Lung (tissue), 17 donors: ENCODE measurements at places on chromosomes 11 and 22. TPM values are rescaled to one million over a fixed set of nuclear protein-coding genes. Genes with fewer than 3 reads are reported as not detected.

DNA sequence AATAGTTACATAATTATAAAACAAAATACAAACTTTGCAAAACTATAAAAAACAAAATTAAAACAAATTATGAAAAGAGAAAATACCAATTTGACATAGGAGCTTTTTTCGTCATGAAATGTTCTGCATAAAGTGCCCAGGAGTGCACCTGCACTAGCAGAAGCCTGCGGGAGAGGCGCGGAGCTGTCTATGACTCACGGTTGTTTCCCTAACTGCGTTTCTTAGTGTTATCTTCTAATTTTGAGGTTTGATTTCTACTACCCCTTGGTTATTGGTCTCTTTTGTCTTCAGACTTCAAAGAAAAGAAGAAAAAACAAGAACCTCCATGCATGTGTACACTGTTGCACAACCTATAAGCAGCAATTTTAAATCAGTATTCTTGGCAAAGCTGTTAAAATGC lies 740.9 kb upstream of the LRRC4C start:
- DNase-seq, result no peak
- no peak overlapping the region for H3K27ac ChIP-seq
- H3K36me3 ChIP-seq, result no peaks in the 10 kb centered on the region

GRCh38 chr11:85539029-85539689 lies 88.0 kb downstream of the DLG2 start:
- no peak for DNase-seq
- no peaks in the 10 kb centered on the region for H3K27me3 ChIP-seq
- H3K4me1 ChIP-seq, result no peaks in the 10 kb centered on the region

GRCh38 chr11:36417154-36417553 lies 92.9 kb downstream of the TRAF6 start:
- H3K27me3 ChIP-seq, result no peaks in the 10 kb centered on the region
- H3K27ac ChIP-seq, result no peak overlapping the region
- DNase-seq, result no peak

DNA sequence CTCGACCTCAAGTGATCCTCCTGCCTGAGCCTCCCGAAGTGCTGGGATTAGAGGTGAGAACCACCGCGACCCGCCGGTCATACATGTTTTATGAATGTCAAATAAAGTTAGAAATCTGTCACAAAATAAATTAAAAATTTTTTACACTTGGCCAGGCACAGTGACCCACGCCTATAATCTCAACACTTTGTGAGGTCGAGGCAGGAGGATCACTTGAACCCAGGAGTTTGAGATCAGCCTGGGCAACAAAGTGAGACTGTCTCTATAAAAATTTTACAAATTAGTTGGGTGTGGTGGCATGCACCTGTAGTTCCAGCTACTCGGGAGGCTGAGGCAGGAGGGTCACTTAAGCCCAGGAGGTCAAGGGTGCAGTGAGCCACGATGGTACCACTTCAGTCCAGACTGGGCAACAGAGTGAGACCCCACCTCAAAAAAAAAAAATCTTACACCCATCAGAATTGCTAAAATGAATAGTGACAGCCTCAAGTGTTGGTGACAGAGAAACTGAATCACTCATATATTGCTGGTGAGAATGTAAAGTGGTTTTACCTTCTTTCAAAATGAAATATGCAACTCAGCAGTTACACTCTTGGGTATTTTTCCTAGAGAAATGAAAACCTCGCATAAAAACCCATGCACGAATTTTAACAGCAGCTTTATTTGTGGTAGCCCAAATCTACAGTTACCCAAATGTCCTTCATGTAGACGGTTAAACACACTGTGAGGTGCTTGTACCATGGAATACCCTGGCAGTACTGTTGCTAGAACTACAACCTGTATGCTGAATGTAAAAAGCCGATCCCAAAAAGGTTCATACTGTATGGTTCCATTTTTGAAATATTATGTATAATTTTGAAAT lies 55.4 kb downstream of the MED15 start:
- H3K27me3 ChIP-seq, result no peaks in the 10 kb centered on the region
- H3K4me3 ChIP-seq, result no peak overlapping the region
- no peak overlapping the region for H3K27ac ChIP-seq
- DNase-seq, result no peak
- H3K36me3 ChIP-seq, result peaks cover 39% of the 10 kb centered on the region
- peaks cover 6% of the 10 kb centered on the region for H3K4me1 ChIP-seq

GRCh38 chr11:119572481-119573424 lies 149.8 kb upstream of the THY1 start:
- H3K4me1 ChIP-seq, result no peaks in the 10 kb centered on the region
- no peak for DNase-seq
- H3K4me3 ChIP-seq, result no peak overlapping the region
- H3K36me3 ChIP-seq, result no peaks in the 10 kb centered on the region
- peaks cover 3% of the 10 kb centered on the region for H3K27me3 ChIP-seq
- no peak overlapping the region for H3K27ac ChIP-seq

- DNase-seq, result peak; percentile 2
- H3K27me3 ChIP-seq, result no peaks in the 10 kb centered on the region
- H3K27ac ChIP-seq, result no peak overlapping the region
These were observed 81.1 kb downstream of the BDNF start for GRCh38 chr11:27619039-27619574.

- no peak for DNase-seq
- no peaks in the 10 kb centered on the region for H3K36me3 ChIP-seq
These were observed 27.2 kb downstream of the OR2AT4 start for GRCh38 chr11:75069473-75069872.

GRCh38 chr11:44139565-44140330 lies 44.3 kb downstream of the EXT2 start:
- peaks cover 17% of the 10 kb centered on the region for H3K36me3 ChIP-seq
- H3K27ac ChIP-seq, result no peak overlapping the region
- no peaks in the 10 kb centered on the region for H3K27me3 ChIP-seq
- peak; percentile 17 for DNase-seq
- H3K4me3 ChIP-seq, result no peak overlapping the region
- H3K4me1 ChIP-seq, result peaks cover 7% of the 10 kb centered on the region

DNA sequence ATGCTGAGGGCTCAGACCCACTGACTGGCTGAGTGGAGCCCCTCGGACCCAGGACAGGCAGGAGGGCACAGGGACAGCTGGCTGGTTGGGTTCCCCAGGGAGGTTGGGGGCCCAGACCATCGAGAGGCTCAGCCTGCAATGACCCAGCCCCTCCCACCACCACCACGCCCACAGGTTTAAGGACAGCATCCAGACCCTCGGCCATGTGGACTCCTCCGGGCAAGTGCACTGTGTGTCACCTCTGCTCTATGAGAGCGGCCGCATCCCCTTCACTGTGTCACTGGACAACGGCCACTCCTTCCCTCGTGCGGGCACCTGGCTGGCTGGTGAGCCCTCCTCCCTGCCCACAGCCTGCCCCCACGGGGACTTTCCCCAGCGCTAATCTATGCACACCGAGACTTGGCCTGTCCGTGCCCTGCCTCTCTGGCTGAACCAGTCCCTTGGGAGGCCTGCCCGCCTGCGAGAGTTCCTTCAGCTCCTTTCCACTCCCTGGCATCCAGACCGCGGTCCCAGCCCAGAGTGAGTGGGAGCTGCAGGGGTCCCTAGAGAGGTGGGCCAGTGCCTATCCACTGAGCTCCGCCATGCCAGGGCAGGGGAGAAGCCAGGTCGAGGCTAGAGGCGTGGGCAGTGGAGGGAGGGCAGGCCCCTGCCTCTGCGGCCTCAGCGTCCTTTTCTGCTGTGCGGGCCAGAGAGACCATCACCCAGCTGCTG lies 2.2 kb downstream of the SUSD2 start:
- H3K27ac ChIP-seq, result peak overlapping the region; percentile 19
- H3K4me3 ChIP-seq, result no peak overlapping the region
- H3K36me3 ChIP-seq, result no peaks in the 10 kb centered on the region
- no peak for DNase-seq
- H3K27me3 ChIP-seq, result no peaks in the 10 kb centered on the region
- no peaks in the 10 kb centered on the region for H3K4me1 ChIP-seq

GRCh38 chr11:28730336-28730735 lies 622.1 kb downstream of the METTL15 start:
- H3K4me1 ChIP-seq, result peaks cover 3% of the 10 kb centered on the region
- DNase-seq, result no peak
- H3K27ac ChIP-seq, result no peak overlapping the region
- H3K4me3 ChIP-seq, result no peak overlapping the region

- peaks cover 5% of the 10 kb centered on the region for H3K4me1 ChIP-seq
- no peaks in the 10 kb centered on the region for H3K27me3 ChIP-seq
- H3K27ac ChIP-seq, result peak overlapping the region; percentile 90
- peak; percentile 63 for DNase-seq
- no peaks in the 10 kb centered on the region for H3K36me3 ChIP-seq
These were observed 159.3 kb upstream of the GRK3 start for GRCh38 chr22:25404928-25405816.

GRCh38 chr22:48837341-48837935 lies 990.2 kb downstream of the BRD1 start:
- H3K4me1 ChIP-seq, result no peaks in the 10 kb centered on the region
- DNase-seq, result no peak
- peaks cover 5% of the 10 kb centered on the region for H3K27me3 ChIP-seq
- H3K27ac ChIP-seq, result no peak overlapping the region
- no peaks in the 10 kb centered on the region for H3K36me3 ChIP-seq

DNA sequence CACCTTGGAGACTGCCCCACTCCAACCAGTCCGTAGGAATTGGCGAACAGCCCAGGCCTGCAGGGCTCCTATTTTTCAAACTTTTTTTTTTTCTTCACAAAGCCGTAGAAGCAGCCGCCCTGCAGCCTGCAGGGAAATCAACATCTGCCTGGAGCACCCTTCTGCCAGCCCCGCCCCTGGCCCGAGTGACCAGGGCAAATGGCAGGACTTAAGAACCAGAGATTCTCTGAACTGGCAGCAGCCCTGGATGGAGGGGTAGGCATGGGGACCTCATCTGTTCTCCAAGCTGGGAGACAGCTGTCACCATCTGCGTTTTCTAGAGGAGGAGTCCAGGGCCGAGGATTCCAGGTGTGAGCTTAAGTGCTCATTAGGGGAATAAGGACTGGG lies 5.6 kb downstream of the SCN2B start:
- no peak overlapping the region for H3K27ac ChIP-seq
- no peak for DNase-seq
- H3K36me3 ChIP-seq, result no peaks in the 10 kb centered on the region
- no peaks in the 10 kb centered on the region for H3K27me3 ChIP-seq

- no peak overlapping the region for H3K4me3 ChIP-seq
- DNase-seq, result no peak
- no peaks in the 10 kb centered on the region for H3K27me3 ChIP-seq
- H3K4me1 ChIP-seq, result no peaks in the 10 kb centered on the region
These were observed 2.0 kb downstream of the NTM start for GRCh38 chr11:131372234-131372962.

- no peak for DNase-seq
- H3K27me3 ChIP-seq, result no peaks in the 10 kb centered on the region
- H3K4me3 ChIP-seq, result no peak overlapping the region
- no peaks in the 10 kb centered on the region for H3K4me1 ChIP-seq
- H3K27ac ChIP-seq, result no peak overlapping the region
These were observed 43.0 kb upstream of the WNT11 start for GRCh38 chr11:76249195-76249741.

DNA sequence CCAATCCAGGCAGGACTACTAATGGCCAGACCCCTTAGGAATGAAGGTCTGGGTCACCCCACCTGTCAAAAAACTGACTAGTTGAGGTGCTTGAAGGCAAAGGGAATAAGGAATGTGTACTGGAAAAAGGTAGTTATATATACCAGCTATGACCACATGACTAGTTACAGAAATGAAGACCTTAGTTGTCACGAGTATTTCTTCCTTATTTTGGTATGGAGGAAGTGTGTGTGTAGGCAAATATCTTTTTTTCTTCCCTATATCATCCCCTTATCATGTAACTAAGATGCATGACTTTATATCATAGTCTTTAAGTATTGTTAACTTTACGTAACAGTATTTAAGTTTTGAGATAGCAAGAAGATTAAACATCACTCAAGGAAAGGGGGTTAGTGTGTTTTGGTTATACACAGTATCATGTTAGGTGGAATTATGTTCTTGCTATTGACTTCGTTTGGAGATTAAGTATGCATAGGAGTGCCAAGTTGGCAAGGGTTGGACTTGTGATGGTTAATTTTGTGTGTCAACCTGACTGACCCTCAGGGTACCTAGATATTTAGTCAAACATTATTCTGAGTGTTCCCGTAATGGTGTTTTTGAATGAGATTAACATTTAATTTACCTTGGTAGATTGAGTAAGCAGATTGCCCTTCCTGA lies 38.2 kb upstream of the NARS2 start:
- H3K27ac ChIP-seq, result no peak overlapping the region
- no peaks in the 10 kb centered on the region for H3K36me3 ChIP-seq
- DNase-seq, result no peak
- H3K27me3 ChIP-seq, result no peaks in the 10 kb centered on the region

DNA sequence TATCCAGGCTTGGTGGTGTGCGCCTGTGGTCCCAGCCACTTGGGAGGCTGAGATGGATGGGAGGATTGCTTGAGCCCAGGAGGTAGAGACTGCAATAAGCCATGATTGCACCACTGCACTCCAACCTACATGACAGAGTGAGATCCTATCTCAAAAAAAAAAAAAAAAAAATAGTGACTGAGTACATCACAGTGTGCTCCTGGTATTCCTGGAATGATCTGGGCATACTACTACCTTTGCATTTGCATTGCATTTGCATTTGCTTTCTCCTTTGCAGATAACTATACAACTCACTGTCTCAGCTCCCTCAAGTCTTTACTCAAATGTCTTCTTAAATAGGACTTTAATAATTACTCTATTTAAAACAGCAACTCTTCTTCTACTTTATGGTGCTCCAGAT lies 51.8 kb downstream of the DLG2 start:
- DNase-seq, result no peak
- no peaks in the 10 kb centered on the region for H3K36me3 ChIP-seq
- no peak overlapping the region for H3K27ac ChIP-seq
- no peaks in the 10 kb centered on the region for H3K27me3 ChIP-seq
- H3K4me1 ChIP-seq, result no peaks in the 10 kb centered on the region
- no peak overlapping the region for H3K4me3 ChIP-seq

DNA sequence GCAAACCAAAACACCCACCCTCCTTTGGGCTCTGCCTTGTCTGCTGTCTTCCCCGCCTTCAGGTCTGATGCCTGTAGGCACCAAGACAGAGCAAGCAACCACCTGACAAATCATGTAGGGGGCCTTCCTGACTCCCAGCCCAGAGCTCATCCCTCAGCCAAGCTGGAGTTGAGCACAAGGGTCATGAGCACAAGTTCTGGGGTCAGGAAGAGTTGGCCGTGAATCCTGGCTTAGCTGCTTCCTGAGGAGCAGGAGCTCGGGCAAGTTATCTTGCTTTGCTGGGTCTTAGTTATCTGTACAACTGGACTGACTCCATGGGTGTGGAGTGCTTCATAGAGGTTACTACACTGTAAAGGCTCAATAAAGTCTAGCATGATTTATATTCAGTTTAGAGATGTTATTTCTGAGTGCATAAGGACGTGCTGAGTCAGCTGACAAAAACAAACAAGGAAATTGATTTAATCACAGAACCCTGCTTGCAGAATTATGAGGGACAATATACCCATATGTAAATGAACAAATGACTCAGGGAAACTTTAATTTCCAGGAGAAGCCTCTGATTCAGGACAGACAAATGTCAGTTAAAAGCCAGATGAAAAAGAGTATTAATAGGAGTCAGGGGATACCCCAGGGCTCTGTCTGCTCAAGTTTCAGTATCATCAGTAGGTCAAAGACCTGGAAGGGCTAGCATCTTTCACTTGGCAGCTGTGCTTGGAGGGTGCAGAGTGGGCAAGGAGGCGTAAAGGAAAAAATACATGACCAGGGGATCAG lies 15.0 kb upstream of the APOA1 start:
- H3K27ac ChIP-seq, result peak overlapping the region; percentile 53
- H3K36me3 ChIP-seq, result peaks cover 11% of the 10 kb centered on the region
- DNase-seq, result no peak
- no peaks in the 10 kb centered on the region for H3K27me3 ChIP-seq
- H3K4me1 ChIP-seq, result peaks cover 8% of the 10 kb centered on the region
- no peak overlapping the region for H3K4me3 ChIP-seq

PRG3 gene
- not detected for total RNA-seq

APOBEC3A gene
- 12.0 TPM for total RNA-seq

APBB1 gene
- 42.0 TPM for total RNA-seq

DNAJB13 gene
- total RNA-seq, result 6.1 TPM

OR52N4 gene
- total RNA-seq, result 0.28 TPM

IFT27 gene
- total RNA-seq, result 18.9 TPM

TMEM121B gene
- total RNA-seq, result 0.67 TPM

AMPD3 gene
- total RNA-seq, result 27.6 TPM
